ENCODE measurements at places on chromosomes 4 and X.

DNA sequence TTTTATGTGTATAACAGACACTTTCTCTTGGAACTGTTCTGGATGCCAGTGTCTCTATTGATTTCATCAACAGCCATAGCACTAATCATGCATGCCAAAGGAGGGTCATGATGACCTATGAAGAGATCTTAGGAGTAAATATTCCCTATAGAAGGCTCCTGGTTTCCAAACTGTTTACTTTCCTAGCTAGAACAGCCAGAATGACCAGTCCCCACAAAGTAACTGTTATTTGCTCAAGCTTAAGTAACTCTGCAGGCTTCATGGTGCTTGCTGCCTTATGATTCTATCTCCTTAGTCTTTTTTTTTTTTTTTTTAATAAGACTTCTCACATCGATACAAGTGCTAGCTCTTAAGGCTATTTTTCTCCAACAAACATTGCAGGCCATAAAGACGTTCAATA lies 12.4 kb downstream of the S100G start:
- DNase-seq, result no peak

- no peak for DNase-seq
Observed at GRCh38 chr4:15577508-15577907, 77.6 kb downstream of the FBXL5 start.

- DNase-seq, result no peak
Observed at GRCh38 chrX:71996826-71997225, 86.2 kb downstream of the NHSL2 start.

GRCh38 chrX:85111347-85111746 lies 107.7 kb downstream of the APOOL start:
- no peak for DNase-seq

GRCh38 chrX:149910178-149910695 lies 19.1 kb upstream of the HSFX4 start:
- DNase-seq, result no peak

- DNase-seq, result no peak
Observed at GRCh38 chr4:67250131-67250896, 295.0 kb downstream of the CENPC start.

- DNase-seq, result no peak
Observed at GRCh38 chrX:54494989-54495813, 833 bp downstream of the FGD1 start.

DNA sequence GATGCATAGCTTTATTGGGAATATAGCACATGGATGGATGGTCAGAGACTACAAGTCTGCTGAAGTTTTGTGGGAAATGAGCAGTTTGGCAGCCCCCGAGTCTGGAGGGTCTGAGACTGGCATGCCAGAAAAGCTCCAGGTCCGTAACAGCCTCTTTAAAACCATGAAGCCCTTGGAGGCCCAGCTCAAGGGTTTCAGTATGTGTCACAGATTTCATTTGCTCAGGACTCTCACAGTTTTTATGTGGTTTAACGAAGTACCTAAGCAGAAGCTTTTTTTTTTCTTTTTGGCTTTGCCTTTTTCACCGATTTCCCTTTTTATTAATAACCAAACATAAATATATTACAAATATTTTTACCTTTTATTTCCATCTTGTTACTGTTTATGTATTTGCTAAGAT lies 30.6 kb upstream of the TMEM184C start:
- no peak for DNase-seq

- no peak for DNase-seq
Observed at GRCh38 chrX:44314808-44315207, 28.7 kb downstream of the EFHC2 start.

- no peak for DNase-seq
Observed at GRCh38 chrX:81348388-81348787, 146.5 kb downstream of the SH3BGRL start.

- no peak for DNase-seq
Observed at GRCh38 chrX:47634871-47635575, 5.3 kb upstream of the CFP start.

DNA sequence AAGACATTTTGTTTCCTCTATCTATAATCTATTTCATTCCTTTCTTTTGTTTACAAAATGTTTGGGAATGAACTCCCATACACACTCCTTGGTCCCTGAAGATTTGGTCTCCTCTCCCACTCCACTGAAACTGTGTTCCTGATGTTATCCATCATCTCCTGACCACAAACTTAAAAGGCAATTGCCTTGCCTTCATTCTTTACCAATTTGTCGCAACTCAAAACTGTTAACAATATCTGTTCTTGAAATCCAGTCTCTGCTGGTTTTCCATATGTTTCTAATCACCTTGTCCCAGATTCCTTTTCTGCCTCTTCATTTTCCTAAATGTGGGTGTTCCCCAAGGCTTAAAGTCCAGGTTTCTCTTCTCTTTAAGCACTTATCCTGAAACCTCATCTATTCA lies 262.2 kb upstream of the TTC29 start:
- peak; percentile 58 for DNase-seq

DNA sequence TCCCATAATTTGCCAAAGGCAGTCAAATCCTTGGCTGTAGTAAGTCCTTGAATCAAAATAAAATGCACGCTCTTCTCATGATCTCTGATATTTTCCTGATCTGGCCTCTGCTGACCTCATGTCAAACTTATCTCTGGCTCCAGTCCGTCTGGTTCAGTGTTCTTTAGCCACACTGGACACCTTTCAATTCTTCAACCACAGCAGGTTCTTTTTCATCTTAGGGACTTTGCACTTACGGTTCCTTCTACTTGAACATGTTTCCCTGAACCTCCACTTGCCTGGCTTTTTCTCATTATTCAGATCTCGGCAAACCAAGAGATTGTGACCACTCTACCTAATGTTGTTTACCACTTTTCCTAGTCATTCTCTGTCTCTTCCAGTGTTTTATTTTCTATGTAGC lies 10.3 kb downstream of the ENPEP start:
- DNase-seq, result no peak

- no peak for DNase-seq
Observed at GRCh38 chrX:66191563-66191962, 27.5 kb downstream of the HEPH start.

DNA sequence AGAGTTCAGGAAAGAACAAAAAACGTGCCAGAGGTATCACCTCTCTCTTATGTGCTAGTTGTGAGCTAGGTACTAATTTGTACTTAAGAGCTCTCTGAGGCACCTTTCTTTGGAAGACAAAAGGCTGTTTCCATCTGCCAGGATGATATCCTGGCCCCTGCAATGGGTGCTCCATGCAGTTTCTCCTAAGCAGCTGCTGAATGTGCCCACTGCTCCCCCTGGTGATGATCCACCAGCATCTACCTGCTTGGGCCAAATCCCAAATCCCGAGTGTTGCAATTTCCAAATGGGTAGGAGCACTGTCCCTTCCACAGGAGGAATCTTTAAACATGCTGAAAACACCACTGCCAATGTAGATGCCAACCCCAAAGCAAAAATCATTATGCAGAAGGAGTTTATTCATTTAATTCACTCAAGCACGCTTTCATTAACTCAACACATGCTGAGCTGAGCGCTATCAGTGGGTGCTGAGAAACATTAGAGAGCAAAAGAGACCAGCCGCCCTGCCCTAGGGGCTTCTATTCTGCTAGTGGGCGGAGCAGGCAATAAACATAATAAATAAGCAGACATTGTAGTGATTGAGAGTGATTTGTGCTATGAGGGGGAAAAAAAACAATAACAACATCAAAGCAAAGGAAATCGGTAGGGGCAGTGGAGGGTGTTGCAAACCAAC lies 69.6 kb upstream of the C4orf50 start:
- no peak for DNase-seq

- no peak for DNase-seq
Observed at GRCh38 chr4:147780137-147780777, 48.4 kb downstream of the ARHGAP10 start.

DNA sequence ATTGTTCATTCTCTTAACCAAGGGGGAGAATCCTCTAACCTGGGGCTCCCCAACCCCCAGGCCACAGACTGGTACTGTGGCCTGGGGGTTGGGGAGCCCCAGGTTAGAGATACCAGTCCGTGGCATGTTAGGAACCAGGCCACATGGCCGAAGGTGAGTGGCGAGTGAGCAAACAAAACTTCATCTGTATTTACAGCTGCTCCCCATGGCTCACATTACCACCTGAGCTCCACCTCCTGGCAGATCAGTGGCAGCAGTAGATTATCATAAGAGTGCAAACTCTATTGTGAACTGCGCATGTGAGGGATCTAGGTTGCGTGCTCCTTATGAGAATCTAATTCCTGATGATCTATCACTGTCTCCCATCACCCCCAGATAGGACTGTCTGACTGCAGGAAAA lies 957.2 kb upstream of the PRKX start:
- no peak for DNase-seq

DNA sequence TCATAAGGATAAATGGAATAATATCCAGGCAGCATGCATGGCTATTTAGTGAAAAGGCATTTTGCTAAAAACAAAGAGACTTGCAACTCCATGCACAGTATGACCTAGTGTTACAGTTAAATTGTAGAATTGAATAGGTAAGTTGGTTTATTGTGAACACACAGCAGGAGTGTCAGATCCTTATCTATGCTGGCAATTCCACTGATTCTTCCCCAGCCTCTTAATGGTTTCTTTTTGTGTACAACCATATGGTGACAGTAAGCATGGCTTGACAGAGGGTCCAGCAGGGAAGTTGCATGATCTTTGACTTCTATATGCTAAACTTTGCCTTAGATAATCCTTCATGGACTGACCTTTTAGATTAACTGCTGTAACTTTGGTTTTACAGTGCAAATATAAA lies 936.6 kb upstream of the EPHA5 start:
- DNase-seq, result no peak

GRCh38 chr4:152075253-152075928 lies 314.6 kb upstream of the GATB start:
- no peak for DNase-seq

- no peak for DNase-seq
Observed at GRCh38 chrX:25596921-25597320, 541.2 kb upstream of the MAGEB18 start.

- peak; percentile 21 for DNase-seq
Observed at GRCh38 chrX:100381619-100382018, 28.5 kb downstream of the PCDH19 start.

DNA sequence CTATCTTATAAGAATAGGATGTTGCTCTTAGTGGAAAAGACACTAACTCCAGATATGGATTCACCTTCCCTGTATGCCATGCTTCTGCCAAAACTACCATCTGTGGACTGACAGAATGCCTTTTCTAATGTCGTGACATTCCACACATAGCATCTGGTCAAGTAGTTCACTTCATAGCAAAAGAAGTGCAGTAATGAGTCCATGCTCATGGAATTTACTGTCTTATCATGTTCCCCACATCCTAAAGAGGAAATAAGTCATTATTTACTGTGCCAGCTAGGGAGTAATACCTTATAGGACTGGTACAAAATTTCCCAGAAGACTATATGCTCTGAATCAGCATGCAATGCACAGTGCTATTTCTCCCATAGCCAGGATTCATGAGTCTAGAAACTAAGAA lies 562.4 kb downstream of the TLL1 start:
- DNase-seq, result peak; percentile 61

DNA sequence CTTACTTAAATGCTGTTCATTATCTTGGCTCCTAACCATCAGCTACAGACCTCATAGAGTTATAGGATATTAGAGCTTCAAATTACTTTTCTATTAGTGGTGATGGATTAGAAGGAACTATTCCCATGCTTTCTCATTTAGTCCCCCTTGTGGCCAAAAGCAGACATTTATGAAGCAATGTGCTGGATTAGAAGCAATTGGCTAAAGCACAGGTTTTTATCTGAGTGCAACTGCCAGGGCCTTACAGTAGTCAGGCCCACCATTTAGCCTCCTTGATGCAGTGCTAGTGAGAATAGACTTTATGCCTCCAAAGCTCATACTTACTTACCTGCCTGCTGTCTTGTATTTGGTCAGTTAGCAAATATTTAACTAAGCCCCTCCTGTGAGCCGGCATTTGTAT lies 93.0 kb downstream of the TSPAN7 start:
- DNase-seq, result no peak

- DNase-seq, result no peak
Observed at GRCh38 chr4:154425514-154425913, 66.1 kb downstream of the DCHS2 start.

- no peak for DNase-seq
Observed at GRCh38 chr4:148152868-148153625, 289.2 kb downstream of the NR3C2 start.

DNA sequence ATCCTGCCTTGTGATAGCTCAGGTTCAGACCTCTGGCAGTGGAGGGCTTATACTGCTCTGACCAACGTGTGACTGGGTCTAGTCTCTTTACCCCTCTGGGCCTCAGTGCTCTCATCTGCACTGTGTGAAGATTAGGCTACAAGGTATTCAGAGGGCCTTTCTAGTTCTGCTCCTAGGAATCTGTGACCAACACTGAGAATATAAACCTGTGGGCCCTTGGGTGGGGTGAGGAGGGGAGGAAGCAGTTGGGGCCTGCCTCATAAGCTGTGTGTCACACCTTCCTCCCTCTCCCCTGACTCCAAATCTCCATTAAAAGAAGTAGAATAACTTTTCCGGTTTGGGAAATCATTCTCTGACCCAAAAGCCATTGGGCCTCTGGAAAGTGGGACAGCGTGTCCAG lies 66.3 kb upstream of the MSN start:
- no peak for DNase-seq

- no peak for DNase-seq
Observed at GRCh38 chrX:10106806-10107205, 50.0 kb upstream of the CLCN4 start.

DNA sequence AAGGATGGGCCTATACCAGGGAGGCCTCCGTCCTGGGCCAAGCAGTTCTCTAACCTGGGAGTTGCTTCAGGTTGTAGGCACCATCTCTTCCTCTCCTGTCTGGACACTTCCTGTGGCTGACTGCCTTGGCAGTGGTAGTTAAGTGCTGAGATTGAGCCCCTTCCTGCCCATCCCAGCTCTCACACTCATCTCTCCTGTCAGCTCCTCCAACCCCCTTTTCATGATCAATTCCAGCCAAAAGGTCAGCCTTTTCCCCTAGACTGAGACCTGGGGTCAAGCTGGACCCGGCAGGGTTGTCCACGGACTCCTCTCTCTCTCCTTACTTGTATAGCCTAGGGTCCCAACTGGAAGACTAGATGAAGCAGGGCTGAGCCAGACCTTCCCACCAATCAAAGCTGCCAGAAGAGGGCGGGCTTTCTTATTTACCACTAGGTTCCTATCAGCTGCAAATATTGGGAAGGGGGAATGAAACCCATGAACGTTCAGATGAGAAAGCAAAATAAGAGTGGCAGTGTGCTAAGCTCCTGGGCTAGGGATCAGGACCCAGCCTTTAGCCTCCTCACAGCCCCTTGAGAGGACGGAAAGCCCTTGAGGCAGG lies 34.5 kb downstream of the KDM5C start:
- no peak for DNase-seq

- DNase-seq, result no peak
Observed at GRCh38 chrX:101117701-101118100, 19.7 kb downstream of the CENPI start.

- peak; percentile 52 for DNase-seq
Observed at GRCh38 chr4:110005461-110006056, 92.9 kb downstream of the EGF start.

DNA sequence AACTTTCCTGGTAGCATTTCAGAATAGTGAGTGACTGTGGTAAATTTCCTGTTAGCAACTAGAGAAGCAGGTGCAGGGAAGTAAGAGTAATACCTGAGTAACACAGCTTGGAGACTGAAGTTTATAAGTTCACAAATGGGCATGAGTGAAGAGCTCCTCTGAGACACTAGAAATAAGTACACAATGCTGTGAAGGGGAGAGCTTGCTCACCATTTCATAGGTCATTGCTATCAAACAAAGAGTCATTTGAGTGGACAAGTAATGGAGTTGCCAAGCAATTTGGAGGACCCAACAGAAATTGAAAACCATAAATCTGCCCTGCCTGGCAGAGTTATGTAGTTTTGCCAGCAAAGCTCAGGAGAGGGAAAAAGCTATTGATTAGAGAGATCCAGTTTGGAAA lies 523.6 kb downstream of the TRAM1L1 start:
- no peak for DNase-seq

GRCh38 chr4:177323416-177323815 lies 13.7 kb downstream of the NEIL3 start:
- no peak for DNase-seq

All from fibroblast of skin of left quadriceps (primary cell).